EH (cell line): ENCODE measurements at places on chromosomes 16 and 17.

DNA sequence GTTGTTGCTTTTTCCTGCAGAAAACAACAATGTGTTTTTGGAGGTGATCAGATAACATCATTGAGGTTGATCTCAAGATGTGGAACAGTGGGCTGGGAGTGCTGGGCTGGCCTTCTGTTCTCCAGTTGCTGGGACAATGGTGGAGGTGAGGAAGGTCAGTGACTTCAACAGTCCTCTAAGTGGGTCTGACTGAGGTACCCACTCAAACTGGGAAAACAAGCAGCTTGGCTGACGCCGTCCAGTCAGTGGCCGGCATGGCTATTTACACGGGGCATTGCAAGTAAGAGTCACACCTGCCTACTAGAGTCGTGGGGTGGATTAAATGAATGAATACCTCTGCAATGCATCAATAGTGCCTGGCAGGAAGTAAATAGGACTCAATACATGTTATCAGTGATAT, 386.7 kb upstream of the ZFHX3 start:
- DNase-seq: no peak

DNA sequence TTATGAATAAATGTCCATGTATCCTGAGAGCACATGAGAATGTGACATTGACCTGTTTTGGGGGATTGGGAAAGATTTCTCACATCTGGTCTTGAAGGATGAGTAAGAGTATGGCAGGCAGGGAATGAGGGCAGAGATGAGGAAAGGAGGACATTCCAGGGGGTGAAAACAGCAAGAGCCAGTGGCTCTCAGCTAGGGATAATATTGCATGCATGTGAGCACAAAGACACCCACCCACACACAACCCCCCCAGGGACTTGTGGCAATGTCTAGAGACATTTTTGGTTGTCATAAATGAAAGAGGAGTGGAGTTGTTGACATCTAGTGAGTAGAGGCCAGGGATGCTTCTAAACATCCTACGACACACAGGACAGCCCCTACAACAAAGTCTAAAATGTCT, 6.0 kb downstream of the MYO1D start:
- DNase-seq: peak; percentile 73

DNA sequence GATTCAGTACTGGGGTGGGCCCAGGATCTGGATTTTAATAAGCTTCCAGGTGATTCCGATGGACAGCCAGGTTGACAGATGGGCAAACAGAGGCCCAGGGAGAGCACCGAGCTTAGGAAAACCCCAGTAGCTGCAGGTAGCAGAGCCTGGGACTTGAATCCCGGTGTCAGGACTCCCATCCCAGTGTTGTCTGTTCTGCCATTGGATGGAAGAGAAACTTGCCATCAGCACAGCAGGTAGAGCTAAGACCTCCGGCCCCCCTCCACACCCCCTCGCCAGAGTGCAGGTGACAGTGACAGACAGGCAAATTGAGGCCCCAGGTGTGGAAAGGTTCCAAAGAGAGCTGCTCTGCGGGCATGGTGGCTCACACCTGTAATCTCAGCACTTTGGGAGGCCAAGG, 12.4 kb downstream of the KATNB1 start:
- DNase-seq: no peak

DNA sequence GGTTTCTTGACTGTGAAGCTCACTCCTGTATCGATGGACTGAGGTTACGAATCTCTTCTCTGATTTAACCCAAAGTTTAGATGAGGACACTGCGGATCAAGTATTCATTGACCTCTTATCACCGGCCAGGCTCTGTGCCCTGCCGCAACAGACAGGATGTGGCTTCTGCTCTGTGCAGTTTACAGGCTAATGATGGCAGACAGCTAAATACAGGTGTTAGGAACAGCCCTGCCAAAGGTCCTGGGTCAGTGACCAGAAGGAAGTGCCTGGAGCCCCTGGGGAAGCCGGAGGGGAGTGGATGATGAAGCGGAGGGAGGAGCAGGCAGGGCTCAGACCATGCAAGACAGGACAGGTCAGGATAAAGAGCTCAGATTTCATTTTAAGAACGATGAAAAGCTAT, 44.4 kb downstream of the HAPSTR1 start:
- DNase-seq: no peak

GRCh38 chr16:48619547-48619946, 9.6 kb upstream of the N4BP1 start:
- DNase-seq: no peak

GRCh38 chr17:37291351-37291750, 84.4 kb upstream of the C17orf78 start:
- DNase-seq: no peak

GRCh38 chr16:79543219-79543618, 57.3 kb downstream of the MAF start:
- DNase-seq: no peak

DNA sequence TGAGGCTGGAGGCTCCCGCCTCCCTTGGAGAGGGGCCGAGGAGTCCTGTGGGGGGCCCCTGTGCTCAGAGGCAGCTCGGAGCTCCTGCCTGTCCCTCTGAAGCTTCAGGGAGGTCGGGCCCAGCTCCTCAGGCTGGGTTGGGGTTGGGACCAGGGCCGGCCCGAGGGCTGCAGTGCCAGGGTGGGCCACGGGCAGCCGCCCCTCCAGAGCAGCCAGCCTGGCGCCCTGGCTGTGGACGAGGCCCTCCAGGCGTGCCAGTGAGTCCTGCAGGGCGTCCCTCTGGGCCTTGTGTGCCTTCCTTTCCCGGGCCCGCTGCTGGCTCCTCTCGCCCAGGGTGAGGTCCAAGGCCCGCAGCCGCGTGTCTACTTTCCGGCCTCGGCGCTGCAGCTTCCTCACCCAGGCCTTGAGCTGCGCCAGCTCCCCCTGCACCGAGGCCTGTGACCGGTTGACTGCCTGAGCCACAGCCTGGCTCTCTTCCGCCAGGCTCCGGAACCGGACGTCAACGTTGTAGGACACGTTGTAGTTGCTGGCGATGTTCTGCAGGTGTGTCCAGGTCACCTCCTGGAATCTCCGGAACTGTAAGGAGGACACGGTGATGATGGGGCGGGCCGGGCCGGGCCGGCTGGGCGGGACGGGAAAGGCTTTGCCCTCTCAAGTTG, 1.2 kb downstream of the PTX4 start:
- DNase-seq: no peak

DNA sequence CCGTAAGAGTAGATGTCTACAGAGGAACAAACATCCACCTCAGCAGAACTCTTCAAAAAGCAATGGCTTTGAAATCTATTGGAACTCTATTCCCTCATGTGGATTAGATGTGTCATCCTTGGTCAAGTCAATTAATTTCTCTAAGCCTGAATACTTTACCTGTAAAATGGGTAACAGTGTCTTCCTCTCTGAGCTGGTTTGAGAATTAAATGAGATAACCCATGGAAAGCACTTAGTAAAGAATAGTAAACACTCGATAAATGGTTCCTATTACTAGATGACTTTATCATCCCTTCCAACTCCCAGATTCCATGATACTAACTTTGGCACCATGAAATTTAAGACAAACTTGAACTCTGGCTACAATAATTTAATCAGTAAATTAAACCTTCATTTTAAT, 89.1 kb downstream of the SKAP1 start:
- no peak for DNase-seq

DNA sequence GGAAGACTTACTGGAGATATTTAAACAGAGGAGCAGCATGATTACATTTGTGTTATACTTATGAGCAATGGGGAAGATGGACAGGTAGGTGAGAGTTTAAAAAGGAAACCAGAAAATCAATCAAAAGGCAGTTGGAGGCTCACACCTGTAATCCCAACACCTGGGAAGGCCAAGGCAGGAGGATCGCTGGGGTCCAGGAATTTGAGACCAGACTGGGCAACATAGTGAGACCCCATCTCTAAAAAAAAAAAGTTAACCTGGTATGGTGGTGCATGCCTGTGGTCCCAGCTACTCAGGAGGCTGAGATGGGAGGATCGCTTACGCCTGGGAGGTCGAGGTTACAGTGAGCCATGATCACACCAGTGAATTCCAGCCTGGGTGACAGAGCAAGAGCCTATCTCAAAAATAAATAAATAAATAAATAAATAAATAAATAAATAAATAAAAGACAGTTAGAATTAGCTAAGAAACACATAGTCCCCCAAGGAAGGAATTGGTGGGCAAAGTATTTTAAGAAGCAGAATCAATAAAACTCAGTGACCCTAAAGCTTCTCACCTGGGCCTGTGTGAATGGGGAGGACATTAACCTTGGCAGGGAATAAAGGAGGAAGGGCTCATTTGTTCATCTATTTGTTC, 32.3 kb upstream of the TOB1 start:
- no peak for DNase-seq

DNA sequence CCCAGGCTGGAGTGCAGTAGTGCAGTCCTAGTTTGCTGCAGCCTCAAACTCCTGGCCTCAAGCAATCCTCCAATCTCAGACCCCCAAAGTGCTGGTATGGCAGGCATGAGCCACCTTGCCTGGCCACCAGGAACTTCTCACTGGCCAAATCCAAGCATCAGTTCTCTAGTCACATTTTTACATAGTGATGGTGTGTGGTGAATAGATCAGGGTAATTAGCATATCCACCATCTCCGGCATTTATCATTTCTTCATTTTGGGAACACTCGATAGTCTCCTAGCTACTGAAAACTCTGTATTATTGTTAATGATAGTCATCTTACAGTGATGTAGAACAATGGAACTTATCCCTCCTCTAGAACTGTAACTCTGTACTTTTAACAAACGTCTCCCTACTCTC, 58.3 kb downstream of the RAB11FIP4 start:
- no peak for DNase-seq

- DNase-seq: peak; percentile 71
Observed at GRCh38 chr17:12673788-12674187, 8.1 kb downstream of the MYOCD start.

GRCh38 chr16:87421003-87421912, 29.1 kb downstream of the MAP1LC3B start:
- DNase-seq: no peak

- DNase-seq: no peak
Observed at GRCh38 chr17:83024218-83024971, 55.0 kb upstream of the METRNL start.

DNA sequence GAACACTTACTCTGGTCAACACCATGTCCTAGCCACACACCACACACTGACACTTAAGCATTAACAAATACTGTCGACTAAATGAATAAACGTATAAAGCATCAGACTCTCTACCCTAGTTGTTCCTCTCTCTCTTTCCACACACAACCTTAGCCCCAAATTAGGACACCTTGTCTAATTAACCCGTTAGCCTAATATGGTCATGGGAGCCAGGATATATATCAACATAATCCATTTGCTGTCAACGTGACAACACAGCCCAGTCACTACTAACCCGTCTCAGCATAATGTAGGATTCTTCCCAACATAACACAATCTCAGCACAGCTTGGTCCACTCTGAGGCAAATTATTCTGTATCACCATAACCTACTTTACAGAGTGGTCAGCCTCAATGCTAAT, 2.2 kb downstream of the DVL2 start:
- DNase-seq: no peak

DNA sequence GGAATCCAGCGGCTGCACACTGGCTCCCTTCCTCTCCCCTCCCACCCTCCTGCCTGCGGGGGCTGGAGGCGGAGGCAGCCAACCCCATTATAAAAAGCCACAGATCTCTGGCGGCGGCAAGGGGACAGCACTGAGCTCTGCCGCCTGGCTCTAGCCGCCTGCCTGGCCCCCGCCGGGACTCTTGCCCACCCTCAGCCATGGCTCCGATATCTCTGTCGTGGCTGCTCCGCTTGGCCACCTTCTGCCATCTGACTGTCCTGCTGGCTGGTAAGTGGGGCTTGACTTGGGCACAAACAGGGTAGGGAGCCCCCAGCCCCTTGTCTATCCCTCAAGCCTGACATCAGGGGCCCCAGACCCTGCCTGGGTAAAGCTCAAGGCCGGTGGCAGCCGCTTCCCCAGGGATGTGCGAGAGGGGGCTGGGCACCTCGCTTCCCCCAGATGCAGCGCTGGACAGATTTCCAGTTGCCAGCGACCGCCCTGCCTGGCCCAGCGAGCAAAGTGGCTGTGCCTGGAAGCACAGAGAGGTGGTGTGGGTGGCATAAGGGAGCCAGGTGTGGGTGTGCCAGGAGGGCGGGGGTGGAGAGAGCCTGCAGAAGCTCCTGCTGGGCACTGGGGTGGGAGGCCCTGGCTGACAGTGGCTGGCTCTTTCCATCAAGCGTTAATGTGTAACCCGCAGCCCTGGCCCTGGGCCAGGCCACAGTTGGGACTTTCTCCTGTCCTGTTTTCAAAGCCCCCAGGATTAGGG, at the start of gene CX3CL1:
Gene CX3CL1 (plus strand): TSS at position 119 of the 745 bp plus-strand sequence. CDS start 79 bp downstream, at position 198.
- DNase-seq: peak; percentile 68

GRCh38 chr16:75195811-75196790, 10.9 kb downstream of the CTRB2 start:
- DNase-seq: no peak

DNA sequence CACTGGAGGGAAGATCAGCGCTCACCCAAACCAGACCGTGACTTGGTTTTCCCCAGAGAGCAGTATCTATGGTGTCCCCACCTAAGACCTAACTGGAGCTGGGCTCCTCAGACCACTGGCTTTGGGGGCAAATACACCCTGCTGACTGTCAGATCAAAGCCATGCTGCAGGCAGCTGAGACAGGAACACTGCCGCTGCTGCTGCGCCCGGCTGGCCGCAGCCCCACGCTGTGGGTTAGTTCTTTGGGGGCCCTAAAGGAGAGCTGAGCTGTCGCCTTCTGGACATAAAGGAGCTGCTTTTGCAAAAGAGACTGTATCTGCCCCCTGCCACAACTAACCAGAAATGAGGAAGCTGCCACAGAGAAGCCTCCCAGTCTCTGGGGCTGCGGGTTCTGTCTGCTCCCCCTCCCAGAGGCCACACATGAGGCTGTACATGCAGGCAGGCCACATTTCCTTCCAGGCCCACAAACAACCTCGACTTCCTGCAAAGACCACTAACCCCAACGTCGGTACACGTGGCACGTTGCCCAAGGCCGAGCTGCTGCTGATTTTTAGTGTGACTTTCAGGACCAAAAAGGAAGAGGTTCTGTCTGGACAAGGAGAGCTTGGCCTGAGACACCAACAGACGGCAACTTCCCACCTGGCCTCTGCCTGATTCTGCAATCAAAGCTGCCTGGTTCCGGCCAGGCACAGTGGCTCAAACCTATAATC, 18.2 kb upstream of the ABR start:
- DNase-seq: peak; percentile 46

DNA sequence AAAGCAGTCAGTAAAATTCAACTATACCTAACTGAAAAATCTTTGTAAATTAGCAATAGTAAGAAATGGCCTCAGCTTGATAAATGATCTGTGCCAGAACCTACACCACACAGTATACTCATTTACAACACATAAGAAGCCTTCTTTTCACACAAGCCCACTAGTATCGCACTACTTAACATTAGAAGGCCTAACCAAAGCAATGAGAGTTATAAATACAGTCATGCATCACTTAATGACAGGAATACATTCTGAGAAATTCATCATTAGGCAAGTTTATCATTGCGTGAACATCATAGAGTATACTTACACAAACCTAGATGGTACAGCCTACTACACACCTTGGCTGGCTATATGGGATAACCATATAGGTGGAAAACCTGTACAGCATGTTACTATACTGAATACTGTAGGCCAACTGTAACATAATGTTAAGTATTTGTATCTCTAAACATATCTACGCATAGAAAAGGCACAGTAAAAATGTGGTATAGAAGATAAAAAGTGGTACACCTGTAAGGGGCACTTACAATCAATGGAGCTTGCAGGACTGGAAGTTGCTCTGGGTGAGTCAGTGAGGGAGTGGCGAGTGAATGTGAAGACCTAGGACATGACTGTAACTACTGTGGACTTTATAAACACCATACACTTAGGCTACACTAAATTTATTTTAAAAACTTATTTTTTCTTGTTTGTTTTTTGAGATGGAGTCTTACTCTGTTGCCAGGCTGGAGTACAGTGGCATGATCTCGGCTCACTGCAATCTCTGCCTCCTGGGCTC, 126.5 kb upstream of the CORO6 start:
- no peak for DNase-seq

GRCh38 chr17:28717578-28718332, at the start of gene RAB34:
TSS of gene RAB34 (minus strand) at chr17:28717868. CDS start at chr17:28717266, 602 bp downstream.
- peak; percentile 92 for DNase-seq
